ENCODE measurements at places on chromosomes 5 and 9. TPM values are rescaled to one million over a fixed set of nuclear protein-coding genes. Genes with fewer than 3 reads are reported as not detected.

Gene DCTN3
- polyA plus RNA-seq = 86.6 TPM

Gene C8G
- polyA plus RNA-seq = 0.60 TPM

Gene CCNO
- 6.1 TPM for polyA plus RNA-seq

Gene FGF18
- 6.8 TPM for polyA plus RNA-seq

Gene ARSI
- 8.7 TPM for polyA plus RNA-seq

All from left renal pelvis (tissue), 4 donors.